NCI-H1092 (cell line): ENCODE measurements at places on chromosomes 7 and 10.

DNA sequence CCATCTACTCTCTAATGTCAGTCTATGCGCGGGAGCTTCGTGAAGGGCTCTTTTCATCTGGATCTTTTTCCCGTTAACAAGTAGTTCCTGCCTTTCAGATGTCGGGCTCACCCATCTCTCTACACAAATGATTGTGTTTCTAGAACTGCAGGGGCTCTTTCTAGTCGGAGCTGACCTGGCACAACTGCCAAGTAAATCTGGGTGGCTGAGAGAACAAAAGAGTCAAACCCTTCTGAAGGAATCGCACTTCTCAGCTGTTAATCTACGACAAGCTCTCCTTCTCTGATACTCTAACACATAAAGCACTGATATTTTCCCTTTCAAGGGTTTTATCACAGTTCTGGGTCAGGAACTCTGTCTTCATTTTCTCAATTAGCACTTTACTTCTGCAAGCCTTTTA lies 144.7 kb downstream of the NRP1 start:
- DNase-seq = no peak

DNA sequence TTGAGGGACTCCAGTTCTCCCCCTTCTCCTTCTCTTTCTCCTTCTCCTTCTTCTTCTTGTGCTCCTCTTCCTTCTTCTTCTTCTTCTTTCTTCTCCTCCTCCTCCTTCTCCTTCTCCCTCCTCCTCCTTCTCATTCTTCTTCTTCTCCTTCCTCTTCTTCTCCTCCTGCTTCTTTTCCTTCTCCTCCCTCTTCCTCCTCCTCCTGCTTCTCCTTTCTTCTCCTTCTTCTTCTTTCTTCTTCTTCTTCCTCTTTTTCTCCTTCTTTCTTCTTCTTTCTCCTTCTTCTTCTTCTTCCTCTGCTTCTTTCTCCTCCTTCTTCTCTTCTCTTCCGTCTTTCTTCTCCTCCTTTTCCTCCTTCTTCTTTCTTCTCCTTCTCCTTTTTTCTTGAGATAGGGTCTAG lies 25.6 kb upstream of the LIMK1 start:
- DNase-seq = no peak

DNA sequence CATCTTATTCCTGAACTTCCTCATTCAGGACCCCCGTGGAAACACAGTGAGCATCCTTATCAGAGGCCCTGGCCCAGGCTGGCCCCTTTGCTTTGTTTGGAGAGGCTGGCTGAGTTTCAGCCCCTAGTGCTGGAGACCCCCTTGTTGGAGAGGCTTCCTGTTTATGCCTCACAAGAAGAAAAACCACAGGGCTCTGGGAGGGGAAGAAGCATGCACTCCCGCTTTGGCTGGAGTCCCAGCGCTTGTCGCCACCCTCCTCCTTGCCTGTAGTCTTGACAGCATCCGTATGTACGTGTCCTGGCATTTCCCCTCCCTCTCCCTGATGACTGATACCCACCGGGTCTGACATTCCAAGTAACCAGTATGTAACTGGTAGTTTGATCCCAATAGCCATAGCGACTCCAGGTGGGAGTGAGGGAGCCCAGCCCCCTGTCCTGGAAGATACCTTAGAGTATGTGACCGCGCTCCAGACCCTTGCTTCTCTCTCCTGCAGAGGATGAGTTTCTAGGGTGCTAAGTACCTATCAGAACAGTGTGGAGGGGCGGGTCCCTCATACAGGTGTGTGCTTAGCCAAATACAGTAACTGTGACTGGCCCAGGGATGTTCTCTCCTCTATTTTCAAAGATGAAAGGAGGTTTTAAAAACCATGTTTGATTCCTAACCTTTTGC lies 6.9 kb upstream of the ATP6V0E2 start:
- no peak for DNase-seq

- no peak for DNase-seq
Measured at GRCh38 chr7:27220440-27220955, 20.6 kb upstream of the HOXA13 start.

GRCh38 chr7:108063520-108063933 lies 60.6 kb upstream of the LAMB1 start:
- DNase-seq = peak; percentile 9

DNA sequence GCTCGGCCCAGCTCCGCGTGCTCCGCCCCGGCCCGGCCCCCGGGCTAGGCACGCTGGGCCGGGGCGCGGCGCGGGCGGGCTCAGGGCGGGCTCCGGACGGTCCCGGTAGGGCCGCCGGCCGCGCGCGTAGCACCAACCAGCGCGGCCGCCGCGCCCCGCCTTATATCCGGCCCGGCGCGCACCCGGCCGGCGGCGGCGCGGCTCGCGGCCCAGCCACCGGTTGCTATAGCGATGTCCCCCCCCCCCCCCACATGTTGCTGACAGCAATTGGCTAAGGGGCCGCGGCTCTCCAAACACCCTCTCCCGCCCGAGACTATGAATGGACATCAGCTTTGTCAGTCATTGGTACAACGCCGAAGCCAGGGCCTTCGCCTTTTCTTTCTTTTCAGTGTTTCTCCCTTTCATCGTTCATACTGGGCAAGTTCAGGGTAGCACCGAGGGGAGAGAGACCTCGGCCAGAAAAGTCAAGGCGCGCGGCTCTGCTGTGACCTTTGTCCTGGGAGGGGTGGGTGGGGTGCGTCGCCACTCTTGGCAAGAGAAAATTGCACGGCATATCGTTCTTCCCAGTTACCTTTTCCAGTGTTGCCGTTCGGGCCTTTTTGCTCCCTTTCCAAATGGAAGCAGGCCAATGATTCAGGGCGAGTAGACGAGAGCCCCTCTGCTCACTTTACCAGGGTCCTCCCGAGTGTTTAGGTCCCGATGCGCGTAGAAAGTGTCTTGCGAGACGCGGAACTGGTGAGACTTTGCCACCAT lies 354.2 kb downstream of the DNAJB6 start:
- peak; percentile 92 for DNase-seq

DNA sequence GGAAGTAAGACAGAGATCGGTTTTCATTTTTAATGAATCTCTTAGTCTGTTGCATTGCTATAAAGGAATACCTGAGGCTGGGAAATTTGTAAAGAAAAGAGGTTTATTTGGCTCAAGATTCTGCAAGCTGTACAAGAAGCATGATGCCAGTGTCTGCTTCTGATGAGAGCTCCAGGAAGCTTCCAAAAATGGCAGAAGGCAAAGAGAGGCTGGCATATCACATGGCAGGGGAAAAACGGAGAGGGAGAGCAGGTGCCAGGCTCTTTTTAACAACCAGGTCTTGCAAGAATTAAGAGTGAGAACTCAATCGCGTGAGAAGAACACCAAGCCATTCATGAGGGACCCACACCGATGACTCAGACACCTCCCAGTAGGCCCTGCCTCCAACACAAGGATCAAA lies 125.0 kb upstream of the THSD7A start:
- DNase-seq = no peak

- DNase-seq = no peak
Measured at GRCh38 chr10:133203652-133204195, 26.3 kb upstream of the UTF1 start.

GRCh38 chr10:102593074-102593803 lies 51.0 kb upstream of the TRIM8 start:
- no peak for DNase-seq

GRCh38 chr7:69365651-69366192 lies 232.6 kb upstream of the AUTS2 start:
- DNase-seq = no peak

- no peak for DNase-seq
Measured at GRCh38 chr10:2334575-2334974, 597.2 kb upstream of the ADARB2 start.

DNA sequence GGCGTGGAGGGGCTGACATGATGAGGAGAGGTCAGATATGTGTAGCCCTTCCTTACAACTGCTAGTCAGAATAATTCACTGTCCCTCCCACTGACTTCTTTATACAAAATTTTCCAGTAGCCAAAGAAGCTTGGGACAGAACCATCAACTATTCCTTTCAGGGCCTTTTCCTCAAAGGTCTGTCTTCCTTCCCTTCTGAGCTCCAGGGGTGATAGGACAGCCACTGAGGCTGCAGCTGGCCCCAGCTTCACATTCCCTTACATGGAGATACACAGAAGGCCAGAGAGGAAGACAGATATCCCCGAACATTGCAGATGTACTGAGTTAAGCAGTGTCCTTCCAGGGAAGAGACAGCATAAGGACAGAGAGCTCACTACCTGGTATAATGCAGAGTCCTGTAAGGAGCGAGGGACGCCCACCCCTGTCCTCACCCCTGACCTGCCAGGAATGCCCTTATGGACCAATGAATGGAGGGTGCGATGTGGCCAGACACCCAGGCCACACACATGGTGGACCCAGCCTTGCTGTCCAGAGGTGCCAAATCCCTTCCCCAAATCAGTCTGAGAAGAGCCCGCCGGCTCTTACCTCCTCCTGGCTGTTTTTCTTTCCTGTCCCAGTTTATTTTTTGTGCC lies 754.7 kb downstream of the GRID1 start:
- no peak for DNase-seq

- no peak for DNase-seq
Measured at GRCh38 chr10:89490596-89491335, 44.6 kb downstream of the SLC16A12 start.

DNA sequence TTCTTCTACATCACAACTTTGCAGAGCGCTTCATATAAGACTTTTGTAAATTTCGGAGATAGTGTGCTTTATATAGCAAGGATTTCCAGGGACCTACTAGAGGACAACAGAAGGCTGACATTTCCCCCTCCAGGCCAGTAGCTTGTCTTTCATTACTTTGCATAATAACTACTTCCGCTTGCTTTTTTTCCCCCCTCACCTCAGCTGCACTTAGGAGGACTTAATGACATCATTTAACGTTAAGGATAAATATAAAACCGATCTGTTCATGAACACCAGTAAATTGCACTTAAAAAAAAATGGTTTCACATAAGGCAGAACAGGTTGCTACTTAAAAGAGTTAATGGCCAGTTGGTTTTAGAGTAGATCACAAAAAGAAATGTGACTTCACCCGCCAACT lies 172.3 kb downstream of the AUTS2 start:
- DNase-seq = no peak

DNA sequence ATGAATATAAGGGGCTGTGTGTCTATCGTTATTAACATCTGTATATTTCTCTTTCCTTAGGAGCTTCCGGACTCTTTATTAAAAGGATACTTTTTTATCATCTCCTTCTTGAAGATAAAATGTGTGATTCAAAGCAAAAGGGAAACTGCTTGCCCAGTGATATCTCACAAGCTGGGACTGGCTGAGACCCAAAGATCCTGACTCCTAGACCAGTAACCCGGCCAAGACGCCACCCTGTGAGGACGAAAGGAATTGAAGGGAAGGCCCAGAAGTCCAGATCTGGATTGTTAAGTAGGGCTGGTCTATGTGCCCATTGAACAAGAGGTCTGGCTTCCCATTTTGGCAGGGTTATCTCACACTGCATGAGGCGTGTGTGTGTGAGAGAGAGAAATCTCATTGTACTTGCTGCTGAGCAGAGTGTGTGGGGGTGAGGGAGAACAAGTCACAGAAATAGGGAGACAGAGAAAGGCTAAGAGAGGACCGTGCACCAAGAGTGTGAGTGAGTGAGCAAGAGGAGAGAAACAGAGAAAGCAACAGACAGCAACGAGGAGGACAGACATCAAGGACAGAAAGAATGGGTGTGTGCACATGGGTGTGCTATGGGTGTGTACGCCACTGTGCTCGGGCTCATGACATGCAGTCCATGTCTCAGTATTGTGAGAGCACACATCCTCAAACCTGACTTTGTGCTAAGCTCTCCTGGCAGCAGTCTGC lies 75.4 kb downstream of the PLXNA4 start:
- DNase-seq = no peak

GRCh38 chr10:116185199-116185867 lies 87.7 kb downstream of the GFRA1 start:
- no peak for DNase-seq

- no peak for DNase-seq
Measured at GRCh38 chr7:150410680-150411346, 31.7 kb downstream of the ZNF775 start.

DNA sequence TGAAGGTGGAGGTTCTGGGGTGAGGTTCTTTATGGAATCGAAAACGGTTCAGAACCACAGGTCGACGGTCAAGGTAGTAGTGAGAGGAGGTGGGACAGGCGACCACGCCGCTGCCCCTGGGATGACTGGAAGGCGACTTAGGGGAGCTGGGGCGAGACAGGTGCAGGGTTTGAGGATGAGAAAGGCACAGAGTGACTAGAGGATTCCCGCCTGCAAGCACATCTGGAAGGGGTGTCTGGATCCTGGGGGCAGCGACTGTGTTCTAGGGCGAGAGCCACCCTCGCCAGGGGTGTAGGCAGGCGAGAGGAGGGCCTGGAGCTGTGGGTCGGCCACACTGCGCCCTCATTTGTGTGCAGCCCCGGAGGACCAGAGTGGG lies 468 bp upstream of the IRF5 start:
- DNase-seq = no peak

DNA sequence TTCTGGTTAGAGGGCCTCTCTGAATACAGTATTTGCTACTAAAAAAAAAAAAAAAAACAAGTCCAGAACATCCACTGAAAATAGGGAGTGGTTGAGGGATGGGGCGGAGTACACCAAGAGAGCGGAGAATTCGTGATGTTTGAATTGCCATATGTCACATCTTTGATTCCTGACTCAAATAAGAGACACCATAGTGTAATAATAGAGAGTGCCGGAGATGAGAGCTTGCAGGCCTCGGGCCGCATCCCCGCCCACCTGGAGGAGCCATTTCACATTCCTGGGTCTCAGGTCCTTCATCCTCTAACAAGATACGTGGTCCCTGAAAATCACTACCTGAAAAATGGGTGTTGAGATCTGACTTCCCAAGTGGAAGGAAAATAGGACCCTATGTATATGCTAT lies 46.8 kb downstream of the KIAA1549 start:
- DNase-seq = no peak

DNA sequence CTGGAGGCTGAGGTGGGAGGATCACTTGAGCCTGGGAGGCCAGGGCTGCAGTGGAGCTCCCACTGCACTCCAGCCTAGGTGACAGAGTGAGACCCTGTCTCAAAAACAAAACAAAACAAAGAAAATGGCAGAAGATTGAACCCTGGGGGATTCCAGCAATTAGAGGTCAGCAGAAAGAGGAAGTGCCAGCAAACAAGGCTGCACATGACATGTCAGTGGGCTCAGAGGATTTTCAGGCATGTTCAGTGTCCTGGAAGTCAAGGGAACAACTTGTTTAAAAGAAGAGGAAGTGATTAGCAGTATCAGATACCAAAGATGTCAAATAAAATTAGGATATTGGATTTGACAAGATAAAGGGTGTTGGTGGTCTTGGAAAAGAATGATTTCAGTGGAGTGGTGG lies 32.3 kb downstream of the RAB18 start:
- no peak for DNase-seq
